ENCODE measurements at places on chromosomes 2 and 18.
A peak's percentile ranks its signal among the peaks of the same experiment; 100 is the strongest.

GRCh38 chr2:74702001-74702715 is 48.1 kb downstream of the SEMA4F start:
- no peaks in the 10 kb centered on the region for H3K27me3 ChIP-seq
- H3K4me3 ChIP-seq = no peak overlapping the region
- H3K4me1 ChIP-seq = peaks cover 19% of the 10 kb centered on the region
- no peaks in the 10 kb centered on the region for H3K36me3 ChIP-seq
- no peak for DNase-seq

DNA sequence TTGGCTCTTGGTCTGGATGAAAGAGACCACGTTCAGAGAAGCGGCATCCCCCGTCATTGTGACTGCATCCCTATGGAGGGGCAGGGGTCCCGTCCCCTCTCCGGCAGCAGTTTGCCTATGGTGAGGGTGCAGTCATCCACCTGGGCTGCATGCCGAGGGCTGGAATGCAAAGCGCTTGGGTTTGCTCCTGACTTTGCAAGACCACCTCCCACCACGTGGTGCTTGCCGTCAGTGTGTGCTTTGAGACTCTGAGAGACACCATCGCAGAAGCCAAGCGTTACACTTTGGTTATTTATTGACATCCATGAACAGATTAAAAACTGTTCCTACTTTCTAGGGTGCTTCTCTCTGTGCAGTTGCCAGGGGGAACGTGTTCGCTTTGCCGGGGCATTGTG is 59.5 kb downstream of the SH3RF3 start:
- H3K27me3 ChIP-seq = no peaks in the 10 kb centered on the region
- no peaks in the 10 kb centered on the region for H3K36me3 ChIP-seq
- H3K4me1 ChIP-seq = no peaks in the 10 kb centered on the region
- no peak overlapping the region for H3K27ac ChIP-seq
- DNase-seq = no peak

DNA sequence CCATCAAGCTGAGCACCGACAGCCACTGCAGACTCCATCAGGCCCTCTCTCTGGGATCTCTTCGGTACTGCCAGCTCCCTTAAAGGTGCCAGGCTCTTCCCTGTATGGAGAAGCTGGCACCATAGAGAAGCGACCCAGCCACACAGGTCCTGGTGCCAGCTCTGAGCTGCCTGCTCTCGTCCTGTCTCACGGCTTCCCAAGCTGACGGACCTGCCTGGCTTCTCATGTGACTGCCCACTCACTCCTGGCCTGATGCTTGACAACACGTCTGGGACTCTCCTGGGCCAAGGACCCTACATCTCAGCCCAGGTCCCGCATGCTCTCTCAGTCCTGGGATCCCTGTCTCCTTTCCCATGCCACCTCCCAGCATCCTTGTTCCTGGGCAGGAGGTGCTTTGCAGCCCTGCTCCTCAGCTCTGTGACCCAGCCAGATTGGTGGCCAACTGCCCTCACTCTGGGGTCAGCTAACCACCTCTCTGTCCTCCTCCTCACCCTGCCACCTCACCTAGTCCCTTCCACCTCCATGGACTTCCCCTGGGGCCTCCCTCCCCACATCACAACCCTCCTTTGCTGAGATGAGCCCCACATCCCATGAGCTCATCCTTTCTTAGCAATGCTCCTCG is 12.5 kb upstream of the ATOH8 start:
- no peaks in the 10 kb centered on the region for H3K36me3 ChIP-seq
- peaks cover 39% of the 10 kb centered on the region for H3K27me3 ChIP-seq
- H3K27ac ChIP-seq = peak overlapping the region; percentile 83
- H3K4me1 ChIP-seq = peaks cover 64% of the 10 kb centered on the region

DNA sequence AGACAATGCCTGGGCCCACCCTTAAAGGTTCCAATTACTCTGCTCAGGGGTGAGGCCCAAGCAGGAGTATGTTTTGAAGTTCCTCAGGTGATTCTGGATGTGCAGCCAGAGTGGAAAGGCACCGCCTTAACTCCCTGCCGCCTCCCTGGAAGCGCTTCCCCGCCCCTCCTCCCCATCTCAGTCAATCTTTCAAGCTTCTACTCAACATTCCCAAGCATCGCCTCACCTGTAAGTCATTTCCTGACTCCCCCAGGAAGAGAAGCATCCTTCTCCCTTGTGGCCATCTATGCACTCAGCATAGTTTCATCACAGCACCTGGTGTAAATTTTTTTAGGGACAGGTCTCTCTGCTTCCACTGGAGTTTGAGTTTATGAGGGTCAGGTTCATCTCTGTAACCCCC is 67.5 kb downstream of the MYL12B start:
- H3K4me1 ChIP-seq = peaks cover 10% of the 10 kb centered on the region
- H3K27ac ChIP-seq = no peak overlapping the region

GRCh38 chr2:238066218-238066617 is 5.4 kb downstream of the SCLY start:
- no peaks in the 10 kb centered on the region for H3K27me3 ChIP-seq
- no peaks in the 10 kb centered on the region for H3K36me3 ChIP-seq
- DNase-seq = no peak
- no peaks in the 10 kb centered on the region for H3K4me1 ChIP-seq
- no peak overlapping the region for H3K4me3 ChIP-seq

DNA sequence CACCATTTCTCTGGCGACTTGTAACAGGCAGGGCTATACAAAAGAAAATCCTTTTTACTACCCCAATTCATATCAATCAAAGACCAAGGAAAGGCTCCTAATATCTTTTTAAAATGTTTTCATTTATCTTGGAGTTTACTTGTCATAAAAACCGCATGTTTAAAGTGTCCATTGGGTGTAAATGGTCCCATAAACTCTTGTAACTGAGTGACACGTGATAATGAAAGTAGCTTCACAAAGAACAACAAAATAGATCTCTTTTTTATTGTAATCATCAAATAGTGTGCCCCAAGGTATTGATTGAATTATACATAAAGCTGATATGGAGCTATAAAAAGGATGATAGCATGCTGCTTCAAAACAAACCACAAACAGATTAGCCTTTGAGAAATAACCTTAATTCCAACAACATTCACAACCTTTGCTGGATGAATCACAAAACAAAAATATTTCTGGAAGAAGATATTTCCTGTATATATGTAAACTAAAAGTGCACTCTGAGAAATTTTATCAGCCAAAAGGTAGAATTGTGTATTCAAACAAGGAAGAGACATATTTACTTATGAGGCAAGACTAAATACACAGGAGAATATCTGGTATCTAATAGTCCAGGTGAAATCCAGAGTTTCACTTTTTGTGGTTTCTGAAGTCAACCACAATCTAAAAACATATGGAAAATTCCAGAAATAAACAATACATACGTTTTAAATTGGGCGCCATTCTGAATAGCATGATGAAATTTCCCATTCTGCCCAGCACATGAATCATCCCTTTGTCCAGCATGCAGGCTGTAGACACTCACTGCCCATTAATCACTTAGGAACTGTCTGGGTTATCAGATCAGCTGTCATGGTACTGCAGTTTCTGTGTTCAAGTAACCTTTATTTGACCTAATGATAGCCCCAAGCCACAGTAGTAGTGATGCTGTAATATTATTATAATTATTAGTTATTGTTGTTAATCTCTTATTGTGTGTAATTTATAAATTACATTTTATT is 237.5 kb downstream of the PIK3C3 start:
- H3K4me1 ChIP-seq = no peaks in the 10 kb centered on the region
- no peaks in the 10 kb centered on the region for H3K27me3 ChIP-seq
- H3K27ac ChIP-seq = no peak overlapping the region
- no peak overlapping the region for H3K4me3 ChIP-seq

DNA sequence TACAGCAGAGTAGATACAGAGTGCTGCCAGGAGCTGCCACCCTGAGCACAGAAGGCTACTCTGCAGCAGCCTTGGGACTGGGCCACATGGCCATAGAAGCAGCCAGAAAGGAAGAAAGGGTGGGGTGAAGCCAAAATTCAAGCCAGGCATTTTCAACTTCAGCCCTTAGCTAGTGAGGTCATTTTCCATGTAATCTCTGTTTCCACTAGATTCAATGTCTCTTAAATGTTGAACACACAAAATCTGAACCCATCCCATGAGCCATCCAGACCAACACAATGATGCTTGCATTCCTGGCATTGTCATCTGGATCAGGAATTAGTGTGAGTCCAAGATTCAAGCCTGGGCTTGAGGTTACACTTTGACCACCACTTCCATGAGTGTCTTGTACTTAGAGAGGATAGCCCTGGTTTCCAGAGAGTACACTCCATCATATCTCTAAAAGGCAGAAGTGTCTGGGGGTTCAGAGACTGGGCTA is 243.6 kb downstream of the OSR1 start:
- no peaks in the 10 kb centered on the region for H3K4me1 ChIP-seq
- no peaks in the 10 kb centered on the region for H3K27me3 ChIP-seq
- no peak for DNase-seq
- H3K27ac ChIP-seq = no peak overlapping the region
- H3K36me3 ChIP-seq = no peaks in the 10 kb centered on the region

DNA sequence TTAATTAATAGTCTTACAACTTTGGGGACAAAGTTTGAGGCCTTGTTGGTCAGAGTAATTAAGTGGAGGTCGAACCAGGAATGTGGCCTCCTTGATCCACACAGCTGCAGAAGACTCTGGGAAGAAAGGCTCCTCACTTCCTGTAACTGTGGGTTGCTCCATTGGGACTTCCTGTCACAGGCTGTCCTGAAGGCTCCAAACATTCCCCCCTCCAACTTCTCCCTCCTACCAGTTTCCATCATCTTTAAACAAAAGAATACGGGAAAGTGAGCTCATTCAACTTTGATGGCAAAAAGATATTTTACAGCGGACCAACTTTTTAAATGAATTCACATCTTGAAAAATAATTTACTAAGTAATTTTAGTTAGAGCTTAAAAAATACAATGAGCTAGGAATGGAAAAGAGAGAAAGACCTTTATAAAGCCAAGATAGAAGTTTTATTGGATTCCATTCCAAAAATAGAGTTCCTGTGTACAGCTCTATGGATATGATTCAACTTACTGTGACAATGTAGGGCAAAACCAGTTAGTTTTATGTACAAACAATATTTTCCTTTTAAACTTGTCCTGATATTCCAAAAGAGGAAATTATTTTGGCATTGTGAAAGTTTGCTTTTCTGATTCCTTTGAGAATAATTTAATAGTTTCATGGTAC is 212.0 kb upstream of the NABP1 start:
- no peak overlapping the region for H3K4me3 ChIP-seq
- no peaks in the 10 kb centered on the region for H3K27me3 ChIP-seq
- no peaks in the 10 kb centered on the region for H3K4me1 ChIP-seq

DNA sequence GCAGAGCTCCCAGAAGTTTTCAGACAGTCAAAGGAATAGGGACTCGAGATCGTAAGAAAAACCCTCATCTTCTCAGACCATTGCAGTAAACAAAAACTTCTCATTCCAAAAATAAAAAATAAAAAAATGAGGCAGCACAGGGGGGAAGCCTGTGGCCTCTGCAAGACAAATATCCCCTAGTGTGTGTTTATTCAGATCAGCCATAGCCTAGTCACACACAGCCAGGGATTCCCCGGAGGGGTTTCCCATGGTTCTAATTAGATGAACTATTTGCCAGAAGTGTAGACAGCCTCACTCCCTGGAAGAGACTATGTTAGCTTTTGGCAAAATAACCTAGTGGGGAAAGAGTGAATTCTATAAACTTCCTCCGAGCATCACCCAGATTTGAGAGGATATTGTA is 122.9 kb upstream of the KLF7 start:
- no peak overlapping the region for H3K4me3 ChIP-seq
- no peaks in the 10 kb centered on the region for H3K27me3 ChIP-seq
- H3K4me1 ChIP-seq = peaks cover 5% of the 10 kb centered on the region
- DNase-seq = no peak

- no peaks in the 10 kb centered on the region for H3K36me3 ChIP-seq
- no peak for DNase-seq
- peaks cover 24% of the 10 kb centered on the region for H3K4me1 ChIP-seq
- H3K27me3 ChIP-seq = no peaks in the 10 kb centered on the region
- H3K4me3 ChIP-seq = no peak overlapping the region
- H3K27ac ChIP-seq = no peak overlapping the region
These were observed 130.6 kb upstream of the ZNF236 start for GRCh38 chr18:76691800-76692199.

DNA sequence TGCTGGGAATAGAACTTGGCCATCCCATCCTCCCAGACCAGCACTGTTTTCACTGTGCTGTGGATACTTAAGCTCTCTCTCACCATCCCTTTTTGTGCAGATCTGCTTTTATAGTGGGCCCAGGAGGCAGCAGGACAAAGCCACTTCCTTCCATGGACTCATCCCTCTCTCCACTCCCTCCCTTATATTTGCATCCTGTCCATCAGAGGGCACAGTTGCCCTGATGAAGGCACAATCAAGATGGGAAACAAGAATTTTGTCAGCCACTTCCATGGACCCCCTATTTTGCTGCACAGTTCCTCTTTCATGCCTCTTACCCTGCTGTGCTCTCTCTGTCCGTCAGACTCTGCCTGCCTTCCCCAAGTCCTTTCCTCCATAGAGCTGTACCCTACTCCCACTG is 338.7 kb downstream of the HRH4 start:
- H3K27ac ChIP-seq = no peak overlapping the region
- no peaks in the 10 kb centered on the region for H3K4me1 ChIP-seq
- H3K36me3 ChIP-seq = no peaks in the 10 kb centered on the region
- no peak overlapping the region for H3K4me3 ChIP-seq
- no peak for DNase-seq
- H3K27me3 ChIP-seq = no peaks in the 10 kb centered on the region

DNA sequence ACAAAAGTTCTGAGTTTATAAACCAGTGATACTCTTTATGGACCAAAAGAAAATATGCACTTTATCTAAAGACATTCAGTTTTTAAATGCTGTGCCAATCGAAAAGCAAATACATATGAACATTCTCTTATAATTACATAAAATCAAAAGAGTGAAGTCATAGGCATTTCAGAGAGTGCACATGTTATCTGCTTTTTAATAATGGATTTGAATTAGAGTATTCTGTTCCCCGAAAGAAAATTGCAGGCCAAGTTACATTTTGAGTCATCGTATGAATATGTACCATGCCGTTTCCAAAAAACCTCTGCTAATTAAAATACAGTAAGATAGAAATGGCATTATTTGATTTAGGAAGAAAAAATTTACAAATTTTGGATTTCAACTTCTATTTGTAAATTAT is 565.7 kb downstream of the ZEB2 start:
- no peak overlapping the region for H3K27ac ChIP-seq
- H3K4me1 ChIP-seq = peaks cover 9% of the 10 kb centered on the region
- no peaks in the 10 kb centered on the region for H3K27me3 ChIP-seq
- no peak overlapping the region for H3K4me3 ChIP-seq
- H3K36me3 ChIP-seq = no peaks in the 10 kb centered on the region
- no peak for DNase-seq

- H3K4me3 ChIP-seq = no peak overlapping the region
- peaks cover 5% of the 10 kb centered on the region for H3K4me1 ChIP-seq
- H3K36me3 ChIP-seq = no peaks in the 10 kb centered on the region
- no peaks in the 10 kb centered on the region for H3K27me3 ChIP-seq
These were observed 17.4 kb downstream of the ZNF521 start for GRCh38 chr18:25334588-25334987.

DNA sequence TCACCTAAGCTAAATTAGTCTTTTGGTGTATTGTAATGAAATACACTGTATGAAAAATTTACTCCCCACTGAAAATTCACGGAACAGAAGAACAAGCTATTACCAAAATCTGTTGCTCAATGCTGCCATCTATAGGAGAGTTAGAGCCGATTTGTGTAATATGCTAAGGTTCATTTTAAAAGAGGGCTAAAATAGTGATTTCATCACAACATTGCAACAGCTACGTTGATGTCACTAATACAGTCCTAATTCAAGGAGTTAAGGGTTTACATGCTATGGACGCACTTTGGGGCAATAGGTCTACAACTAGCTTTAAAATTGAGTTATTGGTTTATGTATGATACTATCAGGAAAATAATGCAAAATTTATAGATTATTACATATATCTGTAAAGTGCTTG is 3.0 kb upstream of the IRS1 start:
- no peaks in the 10 kb centered on the region for H3K36me3 ChIP-seq
- H3K4me3 ChIP-seq = no peak overlapping the region
- DNase-seq = no peak

GRCh38 chr18:79935499-79935898 is 16.0 kb downstream of the SLC66A2 start:
- H3K27ac ChIP-seq = no peak overlapping the region
- no peaks in the 10 kb centered on the region for H3K36me3 ChIP-seq
- no peaks in the 10 kb centered on the region for H3K27me3 ChIP-seq
- H3K4me1 ChIP-seq = peaks cover 32% of the 10 kb centered on the region
- no peak for DNase-seq

Data from esophagus squamous epithelium (tissue), 5 donors.